Left kidney (tissue), 8 donors: ENCODE measurements at places on chromosomes 16 and 17. TPM values are rescaled to one million over a fixed set of nuclear protein-coding genes. Genes with fewer than 3 reads are reported as not detected.

Gene ICAM2
- polyA plus RNA-seq = 23.1 TPM

- no peak for DNase-seq
Observed at GRCh38 chr16:75236232-75236631, 15.2 kb downstream of the BCAR1 start.

- DNase-seq = no peak
Observed at GRCh38 chr17:42692489-42692888, 10.2 kb downstream of the CNTNAP1 start.

- no peak for DNase-seq
Observed at GRCh38 chr17:3978421-3979289, 14.4 kb upstream of the ATP2A3 start.

- DNase-seq = no peak
Observed at GRCh38 chr17:63356337-63356757, 89.8 kb downstream of the CYB561 start.

Gene CLN3
- 32.5 TPM for polyA plus RNA-seq

Gene CRISPLD2
- polyA plus RNA-seq = 6.1 TPM

DNA sequence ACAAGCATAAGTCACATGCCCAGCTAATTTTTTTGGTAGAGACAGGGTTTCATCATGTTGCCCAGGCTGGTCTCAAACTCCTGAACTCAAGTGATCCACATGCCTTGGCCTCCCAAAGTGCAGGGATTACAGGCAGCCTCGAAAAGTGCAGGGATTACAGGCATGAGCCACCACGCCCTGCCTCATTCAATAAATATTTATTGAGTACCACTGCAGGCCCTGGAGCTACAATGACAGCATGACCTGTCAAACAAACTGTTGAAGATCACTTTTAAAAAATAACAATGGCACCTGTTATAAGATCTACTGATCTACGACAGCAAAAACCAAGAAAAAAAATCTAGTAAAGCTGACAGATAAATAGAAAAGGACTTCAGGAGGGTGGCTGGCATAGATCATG lies 76.3 kb downstream of the CEP95 start:
- DNase-seq = no peak

Gene CES1
- 1.8 TPM for polyA plus RNA-seq

DNA sequence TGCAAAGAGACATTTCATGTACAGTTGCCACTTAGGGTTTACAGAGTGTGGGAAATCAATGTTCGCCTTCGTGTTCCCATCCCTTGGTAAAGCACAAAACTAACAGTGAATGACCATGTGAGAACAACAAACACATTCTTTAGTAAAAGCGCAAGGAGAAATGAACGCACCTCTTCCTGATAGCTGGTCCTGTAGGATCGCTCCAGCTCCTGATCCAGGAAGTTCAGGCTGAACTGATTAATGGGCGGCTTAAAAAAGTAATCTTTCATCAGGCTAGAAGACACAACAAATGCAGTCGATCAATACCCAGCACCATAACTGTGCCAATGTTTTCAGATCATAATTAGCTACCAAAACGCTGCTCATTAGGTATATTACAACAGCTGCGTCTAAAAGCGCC lies 108.3 kb upstream of the CREBBP start:
- DNase-seq = no peak

DNA sequence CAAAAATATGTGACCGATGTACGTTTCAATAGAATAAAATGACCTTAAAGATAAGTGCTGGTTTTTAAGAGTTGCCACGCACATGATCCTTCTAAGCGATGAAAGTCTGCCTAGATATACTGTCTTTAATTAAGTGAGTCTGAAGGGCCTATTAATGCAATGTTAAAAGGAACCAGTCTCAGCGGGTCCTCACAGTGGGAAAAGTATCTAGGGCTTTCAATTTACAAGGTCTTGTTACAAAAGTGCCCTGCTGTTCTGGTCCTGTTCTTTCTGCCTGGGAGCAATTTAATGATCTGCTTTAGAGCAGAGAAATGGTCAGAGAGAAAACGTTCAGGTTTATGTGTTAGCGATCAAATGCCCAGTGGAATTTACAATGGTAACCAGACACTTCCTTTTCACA lies 864.0 kb downstream of the KCNJ2 start:
- no peak for DNase-seq

Gene PRSS21
- 0.22 TPM for polyA plus RNA-seq

DNA sequence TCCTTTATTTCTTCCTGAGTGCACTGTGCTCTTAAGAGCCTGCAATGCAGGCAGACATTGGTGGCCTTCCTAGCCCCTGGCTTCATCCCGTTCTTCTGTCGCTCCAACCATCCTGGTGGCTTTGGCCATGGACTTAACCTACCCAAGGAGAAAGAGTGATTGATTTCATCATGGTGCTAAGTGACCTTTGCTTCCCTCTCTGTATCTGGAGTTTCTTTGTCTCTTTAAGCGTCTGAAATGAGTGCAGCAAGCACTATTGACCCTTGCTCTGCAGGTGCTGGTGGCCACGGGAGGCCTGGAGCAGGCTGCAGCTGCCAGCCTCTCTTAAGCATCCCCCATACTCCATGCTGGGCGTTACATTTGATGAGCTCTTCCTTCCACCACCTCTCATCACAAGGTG lies 60.5 kb downstream of the RAP1GAP2 start:
- DNase-seq = no peak

DNA sequence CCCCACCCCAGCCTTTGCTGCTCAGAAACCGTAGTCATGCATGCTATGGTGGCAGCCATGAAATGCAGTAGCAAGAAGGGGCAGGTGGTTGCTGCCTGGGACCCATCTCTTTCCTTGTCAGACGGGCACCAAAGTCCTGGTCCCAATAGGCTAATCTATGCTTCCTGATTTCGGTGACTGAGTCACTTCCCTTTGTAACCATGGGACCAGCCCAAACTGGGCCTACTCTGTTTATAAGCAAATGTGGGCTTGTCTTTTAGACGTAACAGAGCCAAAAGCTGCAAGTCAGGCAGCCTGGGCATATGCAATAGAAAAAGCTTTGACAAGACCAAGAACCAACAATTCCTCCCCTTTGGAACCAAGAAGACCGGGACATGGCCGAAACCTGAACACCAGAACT lies 99.1 kb upstream of the RBBP6 start:
- no peak for DNase-seq

DNA sequence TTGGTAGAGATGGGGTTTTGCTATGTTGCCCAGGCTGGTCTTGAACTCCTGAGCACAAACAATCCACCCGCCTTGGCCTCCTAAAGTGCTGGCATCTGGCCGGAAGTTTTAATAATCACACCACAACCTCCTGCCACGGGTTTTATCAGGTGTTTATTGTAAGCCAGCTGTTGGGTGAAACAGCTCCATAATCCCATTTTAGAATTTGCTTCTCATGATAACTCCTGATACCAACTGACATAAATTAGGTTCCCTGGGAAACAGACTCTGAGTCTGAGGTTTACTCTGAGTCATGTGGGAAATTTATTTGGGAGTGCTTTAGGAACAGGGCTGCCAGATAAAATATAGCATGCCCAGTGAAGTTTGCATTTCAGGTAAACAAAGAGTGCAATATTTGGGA lies 122.6 kb upstream of the MED13 start:
- no peak for DNase-seq

Gene TEX14
- 1.6 TPM for polyA plus RNA-seq

Gene RAB26
- 2.1 TPM for polyA plus RNA-seq

DNA sequence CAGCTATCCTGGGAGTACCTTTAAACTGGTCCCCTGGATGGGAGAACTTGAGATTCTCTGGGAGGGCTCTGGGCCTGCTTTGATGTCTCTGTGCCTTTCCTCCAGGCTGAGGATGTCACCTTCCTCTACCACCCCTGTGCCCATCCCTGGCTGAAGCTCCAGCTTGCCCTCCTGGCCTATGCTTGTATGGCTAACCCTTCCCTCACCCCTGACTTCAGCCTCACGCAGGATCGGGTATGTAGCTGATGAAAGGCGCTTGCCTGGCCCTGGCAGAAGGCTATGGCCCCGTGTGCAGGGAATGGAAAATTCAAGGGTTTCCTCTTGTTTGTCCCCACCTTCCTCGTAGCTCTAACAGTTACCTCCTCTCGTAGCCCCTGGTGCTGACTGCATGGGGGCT lies 3.0 kb downstream of the TP53I13 start:
- DNase-seq = no peak
